Osteoblast (primary cell): ENCODE measurements at places on chromosomes 5 and 9.

- peak; percentile 11 for DNase-seq
Observed at GRCh38 chr9:133987446-133987788, 4.7 kb downstream of the VAV2 start.

DNA sequence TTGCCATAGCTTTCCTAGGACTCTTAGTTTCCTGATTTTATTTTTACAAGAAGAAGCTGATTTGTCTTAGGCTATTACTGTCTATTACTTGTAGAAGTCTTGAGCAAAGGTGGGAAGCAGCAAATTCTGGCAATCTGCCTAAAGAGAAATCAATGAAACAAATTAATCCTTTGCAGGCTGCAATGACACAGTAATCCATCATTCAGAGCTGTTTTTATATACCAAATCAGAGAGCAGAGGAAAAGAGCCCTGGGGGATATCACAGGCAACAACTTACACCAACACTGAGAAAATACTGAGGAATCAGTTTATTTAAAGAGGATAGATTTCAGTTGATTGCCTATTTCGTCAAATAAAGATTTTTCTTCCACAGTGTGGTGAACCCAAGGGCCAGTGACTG lies 13.6 kb downstream of the NR2F1-AS1 start:
- no peak for DNase-seq

DNA sequence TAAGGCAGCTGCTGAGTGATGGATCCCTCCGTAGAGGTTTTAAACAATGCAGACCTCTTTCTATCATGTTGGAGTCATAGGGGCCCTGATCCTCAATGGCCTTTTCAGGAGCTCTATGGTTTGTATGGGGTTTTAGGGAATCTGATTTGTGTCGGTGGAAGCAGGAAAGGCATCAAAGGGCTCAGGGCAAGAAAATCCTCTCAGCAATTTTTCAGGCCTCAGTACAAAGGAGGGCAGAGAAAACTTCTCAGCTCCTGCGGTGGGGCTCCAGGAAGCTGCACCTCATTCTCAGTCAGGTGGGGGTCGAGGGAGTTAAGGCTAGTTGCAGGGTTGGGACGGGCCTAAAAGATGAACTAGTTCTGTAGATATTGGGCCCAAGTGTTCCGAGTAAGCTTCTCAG lies 35.0 kb downstream of the GLRA1 start:
- DNase-seq, result no peak

- DNase-seq, result no peak
Observed at GRCh38 chr5:81361600-81361999, 32.3 kb downstream of the ACOT12 start.

GRCh38 chr5:139861021-139861888 lies 65.6 kb downstream of the PSD2 start:
- peak; percentile 23 for DNase-seq
